ENCODE measurements at places on chromosomes 6 and 20. TPM values are rescaled to one million over a fixed set of nuclear protein-coding genes. Genes with fewer than 3 reads are reported as not detected.

SLC22A16 gene
- not detected for total RNA-seq

MLN gene
- not detected for total RNA-seq

GPLD1 gene
- 6.2 TPM for total RNA-seq

SASH1 gene
- total RNA-seq: 0.51 TPM

SAMD5 gene
- not detected for total RNA-seq

TAAR8 gene
- not detected for total RNA-seq

RIOK1 gene
- 25.9 TPM for total RNA-seq

DEFB119 gene
- not detected for total RNA-seq

LRRC73 gene
- 0.99 TPM for total RNA-seq

KCNK16 gene
- not detected for total RNA-seq

TTLL9 gene
- total RNA-seq: 1.2 TPM

SLC32A1 gene
- total RNA-seq: not detected

KCNQ5 gene
- 10.4 TPM for total RNA-seq

NOTCH4 gene
- 10.3 TPM for total RNA-seq

C20orf141 gene
- not detected for total RNA-seq

MYLIP gene
- total RNA-seq: 40.6 TPM

MBOAT1 gene
- 7.3 TPM for total RNA-seq

WFDC2 gene
- total RNA-seq: 1.0 TPM

CRIP3 gene
- 25.8 TPM for total RNA-seq

ASIP gene
- not detected for total RNA-seq

PSORS1C1 gene
- total RNA-seq: not detected

UNC5CL gene
- 4.6 TPM for total RNA-seq

SNHG17 gene
- total RNA-seq: 49.6 TPM

Data from B cell (primary cell).